ENCODE measurements at places on chromosomes 4 and X.

DNA sequence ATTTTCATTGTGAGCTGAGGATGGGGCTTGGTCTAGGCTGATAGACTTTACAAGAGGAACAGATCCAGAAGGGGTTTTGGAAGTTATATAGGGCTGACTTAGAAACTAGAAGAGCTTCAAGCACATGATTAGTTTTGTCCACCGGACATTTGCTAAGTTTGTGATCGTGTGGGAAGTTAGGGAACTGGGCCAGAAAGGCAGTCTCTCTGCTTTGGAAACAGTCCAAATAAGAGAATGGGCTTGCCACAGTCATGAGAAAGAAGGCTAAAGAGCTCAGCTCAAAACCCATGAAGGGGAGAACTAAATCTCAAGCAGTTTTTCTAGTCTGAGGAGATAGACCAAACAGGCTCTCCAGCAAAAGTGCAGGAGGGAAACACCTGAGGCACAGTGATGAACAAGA is 67.8 kb downstream of the ZNF674 start:
- DNase-seq = no peak

- no peak for DNase-seq
These were observed 4.5 kb downstream of the CXXC4 start for GRCh38 chr4:104490096-104490769.

DNA sequence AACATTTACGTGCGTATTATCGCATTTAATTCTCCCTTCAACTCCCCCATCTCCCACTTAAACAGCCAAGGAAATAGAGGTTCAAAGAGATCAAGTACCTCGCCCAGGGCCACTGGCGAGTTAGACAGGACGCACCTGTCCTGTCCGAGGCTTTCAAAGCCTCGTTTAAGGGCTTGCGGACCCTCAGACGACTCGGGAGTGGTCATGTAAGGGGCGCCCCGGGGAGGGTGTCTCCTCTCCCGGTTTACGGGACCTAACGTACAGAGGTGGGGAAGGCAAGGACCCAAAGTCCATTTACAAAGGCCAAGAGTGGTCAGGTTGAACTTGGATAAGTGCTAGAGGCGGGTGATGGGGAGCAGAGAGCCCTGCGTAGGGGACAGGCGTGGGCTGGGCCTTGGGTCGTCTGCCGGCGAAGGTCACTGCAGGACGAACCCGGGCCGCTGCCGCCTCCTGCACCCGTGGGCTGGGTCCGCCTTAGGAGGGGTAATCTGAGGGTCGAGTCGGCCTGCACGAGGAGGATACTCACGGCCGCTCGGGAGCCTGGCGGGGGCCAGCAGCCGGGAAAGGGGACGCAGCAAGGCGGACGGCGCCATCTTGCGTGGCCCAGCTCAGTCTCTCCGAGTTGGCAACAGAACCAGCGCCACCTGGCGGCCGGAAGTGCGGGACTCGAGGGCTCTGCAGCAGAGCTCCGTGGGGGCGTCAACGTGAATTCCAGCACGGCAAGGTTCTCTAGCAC is 5.9 kb upstream of the NAA15 start:
- DNase-seq = peak; percentile 93

DNA sequence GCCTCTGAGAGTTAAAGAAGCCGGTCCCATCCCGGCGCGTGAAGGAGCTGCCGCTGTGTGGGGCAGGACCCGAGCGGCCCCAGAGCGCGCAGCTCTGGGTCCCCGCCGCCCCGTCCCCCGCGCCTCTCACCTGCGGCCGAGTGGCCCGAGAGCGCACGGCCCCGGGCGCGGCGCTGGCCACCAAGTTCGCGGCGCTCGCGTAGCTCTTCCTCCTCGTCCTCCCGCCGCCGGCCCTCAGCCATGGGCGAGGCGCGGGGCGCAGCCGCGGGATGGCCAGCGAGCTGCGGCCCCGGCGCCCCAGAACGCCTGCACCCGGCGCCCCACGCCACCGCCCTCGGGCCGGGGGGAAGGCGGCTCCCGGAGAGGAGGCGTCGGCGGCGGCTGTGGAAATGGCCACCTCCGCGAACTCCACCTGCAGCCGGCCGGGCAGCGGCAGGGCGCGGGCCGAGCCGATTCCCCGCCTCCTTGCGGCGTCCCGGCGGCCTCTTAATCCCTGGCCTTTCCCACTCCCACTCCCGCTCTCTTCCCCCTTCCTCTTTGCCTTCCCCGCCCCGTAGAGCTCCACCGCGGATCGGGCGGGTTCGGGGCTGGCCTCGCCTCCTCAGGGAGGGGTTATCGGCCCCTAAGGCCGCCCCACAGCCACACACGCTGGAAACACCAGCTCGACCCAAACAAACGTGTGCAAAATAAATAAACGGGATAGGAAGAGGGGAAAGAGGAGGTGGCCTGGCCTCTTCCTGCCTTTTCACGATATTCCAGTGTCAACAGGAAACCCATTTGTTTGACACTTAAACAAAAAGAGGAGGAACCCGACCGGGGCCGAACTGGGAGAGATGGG is at the start of gene SH3D19:
Gene SH3D19, minus strand, starts transcription at position 495 of the 838 bp plus-strand sequence. Its CDS starts 253 bp downstream, at position 242.
- DNase-seq = no peak

GRCh38 chr4:185955151-185955770 is 113.7 kb upstream of the TLR3 start:
- no peak for DNase-seq

DNA sequence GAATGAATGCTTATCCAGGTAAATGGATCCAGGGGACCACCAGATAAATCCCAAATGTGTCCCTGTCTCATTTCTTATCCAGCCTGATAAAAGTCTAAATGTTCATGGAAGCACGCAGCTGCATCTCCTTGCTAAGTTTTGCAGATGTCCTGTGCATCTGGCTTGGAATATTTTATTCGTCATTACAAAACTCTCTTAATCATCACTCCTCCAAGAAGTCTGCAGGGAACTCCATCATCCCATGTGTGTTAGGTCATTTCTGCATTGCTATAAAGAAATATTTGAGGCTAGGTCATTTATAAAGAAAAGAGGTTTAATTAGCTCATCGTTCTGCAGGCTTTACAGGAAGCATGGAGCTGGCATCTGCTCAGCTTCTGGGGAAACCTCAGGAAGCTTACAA is 297.2 kb downstream of the HS3ST1 start:
- no peak for DNase-seq

DNA sequence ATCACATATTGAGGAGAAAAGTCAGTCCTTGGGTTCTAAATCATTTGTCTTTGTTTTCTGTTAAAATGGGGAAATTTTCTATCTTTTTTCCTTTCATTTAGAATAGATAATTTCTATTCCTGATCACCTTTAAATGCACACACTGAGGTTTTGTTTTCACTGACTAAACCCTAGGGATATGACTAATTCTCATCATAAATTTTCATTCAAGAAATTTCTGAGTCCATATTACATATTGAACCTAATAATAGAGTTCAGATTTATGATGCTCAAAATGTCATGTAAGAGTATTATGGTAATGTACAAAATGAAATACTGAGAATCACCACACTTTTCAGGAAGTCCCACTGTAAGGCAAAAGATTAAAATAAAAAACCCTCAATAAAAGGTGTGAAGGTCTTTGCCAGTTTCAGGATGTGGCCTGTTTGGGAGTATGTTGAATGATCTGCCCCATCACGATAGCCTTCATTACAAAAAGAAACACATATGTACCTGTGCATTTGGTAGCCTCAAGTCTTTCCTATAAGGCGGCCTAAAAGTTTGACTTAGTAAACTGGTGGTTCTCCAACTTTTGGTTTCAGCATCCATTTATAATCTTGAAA is 49.4 kb downstream of the LEF1 start:
- no peak for DNase-seq

DNA sequence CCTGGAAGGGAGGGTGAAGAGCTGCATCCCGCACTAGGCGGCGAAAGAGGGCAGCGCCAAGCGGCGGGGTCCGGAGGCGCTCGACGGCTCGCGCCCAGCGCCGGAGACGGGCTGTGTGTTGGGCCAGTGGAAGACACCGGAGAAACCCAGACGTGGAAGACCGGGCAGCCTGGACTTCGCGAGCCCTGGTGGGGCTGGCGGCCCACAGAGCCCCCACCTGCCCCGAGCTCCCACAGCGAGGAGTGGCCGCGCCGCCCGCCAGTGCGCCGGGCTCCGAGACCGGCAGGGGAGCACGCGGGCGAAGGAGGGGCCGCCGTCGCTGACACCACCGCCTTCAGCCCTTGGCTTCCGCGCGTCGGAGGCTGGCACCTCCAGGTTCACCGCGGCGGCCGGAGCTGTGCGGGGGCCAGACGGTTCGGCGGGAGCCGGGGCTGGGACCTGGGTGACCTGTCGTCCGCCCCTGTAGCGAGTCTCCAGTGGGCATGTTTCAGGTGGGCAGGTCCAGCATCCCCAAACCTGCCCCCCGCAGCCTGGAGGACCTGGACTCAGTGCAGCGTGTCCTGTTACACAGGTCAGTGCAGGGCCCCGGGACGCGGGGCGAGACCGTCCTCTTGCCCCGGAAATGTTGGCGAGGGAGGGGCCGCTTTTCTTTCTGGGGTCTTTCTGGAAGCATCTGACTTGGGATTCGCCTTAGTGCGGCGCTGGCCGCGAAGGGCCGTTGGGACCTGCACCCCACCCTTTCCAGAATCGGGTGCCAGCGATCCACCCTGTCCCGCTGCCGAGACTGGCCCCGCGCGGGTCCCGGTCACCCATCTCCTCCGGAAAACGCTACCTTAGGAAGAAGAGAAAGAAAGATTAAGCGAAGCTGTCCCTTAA is 9.6 kb upstream of the INTU start:
- DNase-seq = no peak

- peak; percentile 8 for DNase-seq
These were observed 44.5 kb downstream of the SEPTIN11 start for GRCh38 chr4:76993787-76994641.

DNA sequence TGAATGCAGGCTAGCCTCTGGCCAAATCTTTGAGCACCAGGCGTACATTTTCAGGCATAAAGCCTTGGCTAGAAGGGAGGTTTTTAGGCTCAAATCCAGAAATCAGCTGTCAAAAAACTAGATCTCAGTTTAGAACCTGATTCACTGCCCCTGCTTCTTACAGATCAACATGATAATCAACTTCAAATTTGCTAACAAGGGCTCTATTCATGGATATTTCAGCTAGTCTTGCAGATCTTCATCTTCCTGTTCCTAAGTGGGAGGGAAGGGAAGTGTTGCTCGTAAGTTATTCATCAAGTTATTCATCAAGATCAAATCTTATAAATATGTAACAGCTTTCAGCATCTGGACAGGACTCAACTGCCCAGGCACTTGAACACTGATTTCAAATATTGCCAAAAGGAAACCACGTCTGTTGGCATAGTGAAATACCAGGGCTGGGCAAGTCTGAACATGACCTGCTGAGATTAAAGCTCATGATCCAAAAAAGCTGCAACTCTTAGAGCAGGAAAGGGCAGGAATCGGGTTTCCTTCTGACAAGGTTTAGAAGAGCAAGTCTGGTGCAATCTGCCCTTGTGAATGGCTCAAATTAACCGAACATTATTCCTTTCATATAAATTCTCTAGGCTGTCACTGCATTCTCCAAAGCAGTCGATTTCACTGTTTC is 200.3 kb downstream of the PDGFC start:
- DNase-seq = no peak

GRCh38 chr4:105996845-105997244 is 101.6 kb downstream of the NPNT start:
- DNase-seq = no peak

GRCh38 chrX:41827886-41828285 is 95.5 kb downstream of the CASK start:
- no peak for DNase-seq

GRCh38 chrX:67328476-67328875 is 215.3 kb upstream of the AR start:
- no peak for DNase-seq

- DNase-seq = no peak
These were observed 119.5 kb upstream of the MAP9 start for GRCh38 chr4:155496294-155496626.

GRCh38 chr4:35063031-35063570 is 1181.2 kb downstream of the ARAP2 start:
- DNase-seq = no peak

- no peak for DNase-seq
These were observed 6.2 kb downstream of the CD99 start for GRCh38 chrX:2697306-2697705.

- DNase-seq = peak; percentile 36
These were observed 87.8 kb downstream of the SH3KBP1 start for GRCh38 chrX:19799319-19800182.

DNA sequence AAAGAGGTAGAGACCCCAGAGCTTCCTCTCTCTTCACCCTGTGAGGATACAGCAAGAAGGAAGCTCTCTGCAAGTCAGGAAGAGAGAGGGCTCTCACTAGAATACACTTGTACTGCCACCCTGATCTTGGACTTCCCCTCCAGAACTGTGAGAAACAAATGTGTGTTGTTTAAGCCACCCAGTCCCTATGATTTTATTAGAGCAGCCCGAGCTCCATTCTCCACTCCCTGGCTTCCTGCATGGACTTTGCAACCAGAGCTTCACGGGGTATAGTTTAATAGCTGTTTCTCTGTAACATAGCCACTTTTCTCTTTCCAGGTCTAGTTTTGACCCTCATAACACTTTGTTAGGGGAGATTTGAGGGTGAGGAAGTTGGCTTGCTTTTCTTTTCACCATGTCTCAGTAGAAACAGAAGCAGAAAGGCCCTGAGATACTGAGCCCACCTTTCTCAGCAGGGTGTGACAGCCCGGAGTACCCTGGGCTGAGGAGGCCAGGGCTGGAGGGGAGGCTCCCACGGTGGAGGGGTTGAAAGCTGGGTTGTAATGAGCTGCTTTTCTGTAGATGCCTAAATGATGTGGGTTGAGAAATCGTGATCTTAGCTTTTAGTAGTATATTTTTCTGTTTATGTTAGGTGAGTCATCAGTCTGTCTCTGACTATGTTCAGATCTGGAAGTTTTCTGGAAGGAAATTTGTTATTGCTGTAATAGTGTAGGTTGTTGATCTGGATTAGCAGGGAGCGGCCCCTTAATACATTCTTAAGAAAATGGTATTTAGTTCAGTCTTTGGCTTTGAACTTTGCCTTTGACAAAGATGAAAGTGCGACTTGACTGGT is 118.6 kb downstream of the PTTG2 start:
- DNase-seq = no peak

DNA sequence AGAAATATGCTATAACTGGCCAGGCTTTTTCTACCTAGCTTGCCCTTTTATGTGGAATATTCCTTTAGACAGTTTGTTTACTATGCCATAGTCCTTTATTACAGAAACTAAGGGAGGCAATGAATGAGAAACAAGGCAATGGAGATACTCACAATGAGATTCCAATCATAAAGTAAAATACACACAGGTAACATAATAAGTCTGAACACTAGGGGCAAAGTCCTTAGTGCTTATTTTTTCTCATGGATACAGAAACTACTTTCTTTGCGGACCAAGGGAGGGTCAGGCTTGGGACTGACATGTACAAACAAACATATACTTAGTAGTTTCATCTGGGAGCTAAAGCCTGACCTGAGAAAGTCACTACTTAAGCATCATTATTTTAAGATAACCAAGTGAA is 16.0 kb upstream of the UGT8 start:
- DNase-seq = no peak

- no peak for DNase-seq
These were observed 1.4 kb downstream of the JADE3 start for GRCh38 chrX:46913667-46914066.

DNA sequence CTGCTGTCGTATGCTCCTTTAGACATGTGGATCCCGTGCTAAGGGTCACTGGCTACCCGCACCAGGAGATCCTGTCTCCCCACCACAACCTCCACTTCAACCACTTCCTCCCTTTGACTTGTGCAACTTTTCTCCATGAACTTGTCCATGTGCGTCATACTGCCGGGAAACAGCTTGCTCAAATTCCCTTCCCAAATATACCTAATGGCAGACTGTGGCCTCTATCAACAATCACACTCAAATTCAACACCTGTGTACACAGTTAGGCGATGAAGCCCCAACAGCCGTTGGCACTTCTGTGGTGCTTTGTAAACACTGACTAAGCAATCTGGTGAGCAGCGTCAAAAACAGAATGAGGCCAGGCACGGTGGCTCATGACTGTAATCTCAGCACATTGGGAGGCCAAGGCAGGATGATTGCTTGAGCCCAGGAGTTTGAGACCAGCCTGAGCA is 49.5 kb downstream of the CD99L2 start:
- no peak for DNase-seq

Data from T-helper 2 cell treated with Interferon-gamma antibody and Interleukin-4, amounts not matched to agents 5 μg/mL and 100 μg/mL, for 36 hours (primary cell).